Mesothelial cell of epicardium (in vitro differentiated cells): ENCODE measurements at places on chromosomes 4 and X.

GRCh38 chrX:105018865-105019264 is 201.6 kb downstream of the TEX13A start:
- no peak for DNase-seq

- no peak for DNase-seq
Measured at GRCh38 chrX:24498181-24498580, 33.1 kb downstream of the PDK3 start.

GRCh38 chrX:107603429-107604159 is 24.7 kb upstream of the PRPS1 start:
- no peak for DNase-seq

- no peak for DNase-seq
Measured at GRCh38 chrX:41946989-41947612, 23.7 kb upstream of the CASK start.

DNA sequence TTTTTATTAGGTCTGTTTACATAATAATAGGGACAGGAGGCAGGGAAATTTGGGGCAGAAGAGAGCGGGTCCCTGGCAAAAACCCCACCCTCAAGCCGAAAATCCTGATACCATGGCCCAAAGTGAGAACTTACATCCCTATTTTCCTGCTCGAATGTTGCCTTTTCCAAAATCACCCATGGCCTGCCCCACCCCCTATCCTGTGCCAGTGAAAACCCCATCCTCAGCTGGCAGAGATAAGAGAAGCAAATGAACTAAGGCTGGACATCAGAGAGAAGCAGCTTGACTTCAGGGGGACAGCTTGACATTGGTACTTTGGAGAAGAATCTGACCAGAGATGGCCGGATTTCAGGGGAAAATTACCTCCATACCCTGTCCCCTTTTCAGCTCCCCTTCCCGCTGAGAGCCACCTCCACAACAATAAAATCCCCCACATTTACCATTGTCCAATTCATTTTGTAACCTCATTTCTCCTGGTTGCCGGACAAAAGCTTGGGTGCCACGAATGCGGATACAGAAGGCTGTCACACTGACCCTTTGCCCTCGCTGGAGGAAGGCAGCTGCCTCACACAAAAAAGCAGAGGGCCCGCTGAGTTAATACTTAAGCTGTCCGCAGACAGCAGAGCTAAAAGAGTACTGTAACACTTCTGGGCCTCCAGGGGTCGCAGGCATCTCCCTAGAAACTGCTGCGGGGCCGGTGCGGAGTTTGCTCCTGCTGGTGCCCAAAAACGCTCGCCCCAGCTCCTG is 196.2 kb downstream of the SNCA start:
- peak; percentile 34 for DNase-seq

DNA sequence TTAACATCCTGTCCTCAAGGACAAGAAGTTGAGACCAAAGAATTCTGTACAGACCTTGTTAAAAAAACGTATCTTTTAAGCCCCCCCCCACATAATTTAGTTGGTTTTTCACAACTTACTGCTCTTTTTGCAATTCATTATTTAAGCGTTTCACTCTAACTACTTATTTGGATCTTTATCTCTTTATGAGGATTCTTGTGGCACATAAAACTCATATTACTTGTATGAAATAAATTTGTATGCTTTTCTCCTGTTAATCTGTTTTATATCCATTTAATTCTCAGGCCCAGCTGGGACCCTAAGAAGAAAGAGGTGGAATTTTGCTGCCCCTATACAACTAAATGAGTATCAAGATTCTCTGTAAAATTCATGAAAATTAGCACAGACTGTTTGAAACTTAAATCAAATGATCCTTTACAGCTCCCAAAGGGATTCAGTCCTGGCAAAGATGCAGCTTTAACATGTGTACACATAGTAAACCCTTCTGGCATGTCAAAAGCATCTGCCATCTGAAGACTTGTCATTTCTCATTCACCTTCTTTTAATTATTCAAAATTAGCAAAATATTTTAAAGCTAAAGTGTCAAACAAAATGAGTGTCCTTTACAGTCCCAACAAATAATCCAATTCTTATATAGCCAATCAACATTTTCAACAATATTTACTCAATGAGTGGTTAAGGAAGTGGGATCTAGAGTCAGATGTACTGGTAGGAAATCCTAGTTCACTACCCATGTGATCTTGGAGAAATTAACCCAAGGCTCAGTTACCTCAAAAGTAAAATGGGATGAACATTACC is 17.7 kb downstream of the ARAP2 start:
- no peak for DNase-seq

DNA sequence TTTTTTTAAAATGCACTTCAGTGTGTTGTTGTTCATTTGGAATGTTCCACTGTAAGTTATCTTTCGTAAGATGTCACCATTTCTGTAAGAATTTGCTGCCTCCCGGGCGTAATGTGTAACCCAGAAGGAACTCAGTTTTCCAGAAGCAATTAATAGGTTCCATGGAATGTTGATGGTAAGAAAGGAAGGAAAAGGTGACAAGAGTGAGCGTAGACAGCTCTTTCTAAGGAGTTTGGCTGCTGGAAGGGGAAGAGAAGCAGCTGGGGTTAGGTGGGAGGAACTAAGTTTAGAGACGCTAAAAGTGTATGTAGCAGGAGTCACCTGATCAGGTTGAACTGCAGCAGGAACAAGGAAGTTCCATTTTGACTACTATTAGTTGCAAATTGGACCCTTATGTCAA is 35.9 kb downstream of the PNMA5 start:
- no peak for DNase-seq

DNA sequence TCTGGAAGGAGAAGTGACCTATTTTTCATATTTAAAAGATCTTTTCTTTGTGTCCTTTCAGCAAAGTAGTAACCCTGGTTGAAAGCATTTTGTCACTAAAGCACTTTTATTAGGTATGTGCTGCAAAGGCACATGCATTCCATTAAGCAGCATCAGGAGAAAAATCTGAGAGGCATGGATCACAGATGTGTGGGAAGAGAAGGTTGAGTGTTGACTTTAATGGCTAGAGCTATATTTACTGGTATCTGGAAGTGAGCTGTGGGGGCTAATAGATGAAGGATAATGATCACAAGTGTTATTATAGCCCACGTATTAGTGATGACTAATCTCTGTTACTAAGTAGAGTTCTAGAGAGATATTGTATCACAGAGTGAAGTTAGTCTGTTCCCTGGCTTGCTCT is 1520.7 kb downstream of the ARAP2 start:
- DNase-seq = no peak

GRCh38 chr4:5797866-5798265 is 86.9 kb downstream of the EVC start:
- DNase-seq = peak; percentile 24

- DNase-seq = no peak
Measured at GRCh38 chr4:58127680-58128079, 1017.5 kb upstream of the IGFBP7 start.

DNA sequence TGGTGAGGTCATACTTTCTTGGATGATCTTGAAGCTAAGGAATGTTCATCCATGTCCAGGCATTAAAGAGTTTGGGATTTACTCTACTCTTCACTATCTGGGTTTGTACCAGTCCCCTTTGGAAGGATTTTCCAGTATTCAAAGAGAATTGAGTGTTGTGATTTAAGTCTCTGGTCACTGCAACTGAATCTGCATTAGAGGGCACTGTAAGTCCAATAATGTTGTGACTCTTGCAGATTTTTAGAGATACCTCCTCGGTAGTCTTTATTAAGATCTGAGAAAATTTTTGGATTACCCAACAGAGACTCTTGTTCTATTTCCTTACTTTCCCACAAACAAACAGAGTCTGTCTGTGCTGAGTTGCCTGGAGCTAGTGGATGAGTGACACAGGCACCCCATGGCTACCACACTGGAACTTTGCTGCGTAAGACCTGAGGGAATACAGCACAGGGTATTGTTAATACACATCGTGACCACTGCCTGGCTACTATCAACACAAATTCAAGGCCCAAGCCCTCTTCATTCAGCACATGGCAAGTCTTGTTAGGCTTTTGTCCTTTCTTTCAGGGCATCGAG is 357.1 kb upstream of the KLHL4 start:
- DNase-seq = no peak

DNA sequence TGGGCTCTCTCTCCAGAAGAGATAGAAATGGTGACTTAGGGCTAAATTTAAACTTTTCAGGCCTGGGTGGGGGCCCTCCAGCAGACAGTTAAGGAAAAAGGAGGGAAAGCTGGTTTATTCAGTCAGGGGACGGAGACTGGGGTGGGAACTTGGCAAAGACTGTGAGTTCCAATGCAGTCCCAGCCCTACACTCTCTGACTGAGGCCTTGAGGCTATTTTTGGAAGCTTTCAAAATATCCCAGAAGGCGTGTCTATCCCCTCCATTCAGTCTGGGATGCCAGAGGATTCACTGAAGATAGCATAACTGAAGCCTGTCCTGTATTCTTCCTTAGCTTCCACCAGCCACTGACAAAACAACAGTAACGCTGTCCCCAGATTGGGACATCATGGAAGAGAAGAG is 32.1 kb upstream of the MSN start:
- no peak for DNase-seq

- no peak for DNase-seq
Measured at GRCh38 chrX:10030570-10030969, 63.4 kb downstream of the CLDN34 start.
